ENCODE measurements at places on chromosomes 3 and 15. TPM values are rescaled to one million over a fixed set of nuclear protein-coding genes. Genes with fewer than 3 reads are reported as not detected.
A peak's percentile ranks its signal among the peaks of the same experiment; 100 is the strongest.

Gene CACNA2D2
- not detected for total RNA-seq

Gene PRICKLE2
- 36.3 TPM for total RNA-seq

Gene SPINK8
- not detected for total RNA-seq

Gene ST6GAL1
- total RNA-seq = 1.3 TPM

Gene KCNAB1
- total RNA-seq = not detected

Gene HEXA
- total RNA-seq = 61.5 TPM

Gene CCK
- not detected for total RNA-seq

Gene SLITRK3
- total RNA-seq = not detected

Gene PIK3CB
- 8.4 TPM for total RNA-seq

Gene CNTN4
- total RNA-seq = 6.9 TPM

GRCh38 chr3:46663591-46664135 is 29.8 kb downstream of the ALS2CL start:
- peak; percentile 10 for DNase-seq

- no peak for DNase-seq
These were observed 430.5 kb downstream of the FGF12 start for GRCh38 chr3:192296845-192297244.

DNA sequence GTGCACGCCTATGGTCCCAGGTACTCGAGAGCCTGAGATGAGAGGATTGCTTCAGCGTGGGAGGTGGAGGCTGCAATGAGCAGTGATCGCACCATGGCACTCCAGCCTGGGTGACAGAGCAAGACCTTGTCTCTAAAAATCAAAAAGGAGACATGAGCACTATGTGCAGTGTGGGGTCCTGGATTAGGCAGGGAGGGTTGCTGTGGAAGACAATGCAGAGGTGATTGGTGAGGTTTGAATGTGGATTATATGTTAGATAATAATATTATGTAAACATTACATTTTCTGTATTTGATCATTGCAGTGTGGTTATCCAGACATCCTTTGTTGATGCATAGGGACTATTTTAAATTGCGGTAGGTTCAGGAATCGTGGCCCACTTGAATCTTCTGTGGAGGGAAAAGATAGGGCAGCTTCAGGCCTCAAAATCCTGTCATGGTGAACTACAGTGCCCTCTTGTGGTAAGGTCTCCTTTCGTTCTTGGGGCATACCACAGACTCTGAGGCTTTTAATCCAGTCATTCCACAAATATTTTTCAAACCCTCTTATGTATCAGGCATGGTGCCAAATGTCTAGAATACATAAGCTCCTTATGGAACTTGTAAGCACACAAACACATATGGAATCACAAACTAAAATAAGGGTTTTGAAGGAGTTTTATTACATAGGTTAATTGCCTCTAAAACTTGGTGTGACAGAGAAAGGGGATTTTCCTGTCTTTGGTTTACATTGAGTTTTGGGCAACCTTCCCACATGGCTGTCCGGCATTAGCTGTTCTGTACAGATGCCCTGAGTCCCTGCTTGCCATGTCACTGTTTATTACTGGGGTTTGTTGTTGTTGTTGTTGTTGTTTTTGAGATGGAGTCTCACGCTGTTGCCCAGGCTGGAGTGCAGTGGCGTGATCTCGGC is 37.7 kb downstream of the GPD1L start:
- peak; percentile 99 for DNase-seq

- DNase-seq = no peak
These were observed 306.6 kb upstream of the KCNH8 start for GRCh38 chr3:18841422-18842343.

GRCh38 chr3:29642393-29643033 is 361.6 kb downstream of the RBMS3 start:
- peak; percentile 81 for DNase-seq

DNA sequence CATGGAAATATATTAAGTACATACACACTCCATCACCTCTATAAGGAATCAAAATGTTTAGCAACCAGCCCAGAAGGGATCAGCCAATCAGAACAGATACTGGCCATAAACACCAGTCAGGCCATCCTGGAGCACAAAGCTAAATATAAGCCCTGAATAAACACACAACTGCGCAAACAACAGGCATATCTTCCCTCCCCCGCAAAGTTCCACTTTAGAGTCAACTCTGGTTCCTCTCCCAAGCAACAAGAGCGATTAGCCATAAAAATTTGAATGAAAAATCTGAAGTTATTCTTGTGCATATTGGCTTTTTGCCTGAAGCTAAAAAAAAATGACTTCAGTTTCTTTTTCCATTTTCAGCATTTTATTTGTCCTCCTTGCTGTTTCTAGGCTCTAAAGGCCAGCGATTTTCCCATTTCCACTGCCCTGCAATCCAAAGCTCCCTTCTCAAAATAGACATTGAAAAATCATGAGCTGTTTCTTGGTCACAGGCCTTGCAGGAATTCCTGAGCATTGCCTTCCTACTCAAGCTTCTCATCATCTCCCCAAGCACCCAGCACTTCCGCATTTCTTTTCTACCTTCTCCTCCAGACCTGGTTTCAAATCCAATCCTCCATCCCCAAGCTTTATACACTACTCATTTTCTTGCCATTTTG is 247.9 kb downstream of the ZMAT3 start:
- DNase-seq = peak; percentile 64

DNA sequence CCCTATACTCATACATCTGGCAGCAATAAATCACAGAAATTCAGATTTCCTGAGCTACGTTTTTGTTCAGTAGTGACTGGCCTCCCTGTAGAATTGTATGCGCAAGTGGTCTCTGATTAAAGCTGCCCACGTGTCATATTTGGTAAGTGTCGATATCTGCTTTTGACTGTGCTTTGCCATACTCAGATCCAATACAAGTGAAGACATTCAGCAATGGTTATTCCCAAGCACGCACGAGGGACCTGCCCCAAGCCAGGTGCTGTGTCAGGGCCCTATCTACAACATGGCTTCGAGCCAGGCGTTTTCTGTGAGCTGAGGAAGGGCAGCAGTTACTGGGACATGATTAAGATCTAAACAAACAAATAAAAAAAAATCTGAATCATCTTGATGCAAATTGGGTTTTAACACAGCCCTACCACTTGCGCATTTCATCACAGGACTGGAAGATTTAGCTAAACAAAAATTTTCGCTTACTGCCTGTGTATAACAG is 47.2 kb upstream of the ICE2 start:
- peak; percentile 89 for DNase-seq

DNA sequence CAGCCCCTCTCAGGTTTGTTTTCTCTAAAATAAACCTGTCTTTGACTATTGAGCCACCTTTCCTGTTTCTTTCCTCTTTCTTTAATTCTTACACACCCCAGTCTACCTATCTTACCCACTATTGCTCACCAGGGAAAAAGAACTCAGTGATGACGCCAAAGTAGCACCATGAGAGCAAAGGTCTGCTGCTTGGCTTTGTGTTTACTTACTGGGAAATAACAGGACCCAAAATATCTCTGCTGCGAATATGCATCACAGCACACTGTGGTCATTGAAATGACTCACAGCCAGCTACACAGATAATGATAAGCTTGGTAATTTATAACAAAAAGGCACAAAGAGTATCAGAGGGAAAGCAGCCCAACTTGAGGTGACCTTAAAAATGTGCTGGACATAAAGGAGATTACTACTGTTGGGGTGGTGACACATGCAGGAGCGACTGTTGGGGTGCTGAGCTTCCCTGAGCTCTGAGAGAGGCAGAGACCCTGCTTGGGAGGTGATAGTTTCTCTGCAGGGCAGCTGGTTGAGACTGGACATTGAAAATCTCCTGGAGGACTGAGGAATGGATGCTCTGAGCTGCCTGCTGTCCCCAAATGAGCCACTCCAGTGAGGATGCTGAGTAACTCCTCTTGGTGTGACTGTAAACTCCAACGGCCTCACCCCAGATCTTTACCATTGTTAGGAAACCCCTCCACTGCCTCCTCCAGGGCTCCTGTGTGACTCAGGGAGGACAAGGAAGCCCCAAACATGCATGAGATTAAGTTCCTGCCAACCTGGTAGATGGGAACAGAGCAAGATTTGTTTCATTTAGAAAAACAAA is 14.5 kb downstream of the EFCAB12 start:
- DNase-seq = peak; percentile 99

GRCh38 chr3:71601811-71602210 is 18.3 kb upstream of the FOXP1 start:
- no peak for DNase-seq

DNA sequence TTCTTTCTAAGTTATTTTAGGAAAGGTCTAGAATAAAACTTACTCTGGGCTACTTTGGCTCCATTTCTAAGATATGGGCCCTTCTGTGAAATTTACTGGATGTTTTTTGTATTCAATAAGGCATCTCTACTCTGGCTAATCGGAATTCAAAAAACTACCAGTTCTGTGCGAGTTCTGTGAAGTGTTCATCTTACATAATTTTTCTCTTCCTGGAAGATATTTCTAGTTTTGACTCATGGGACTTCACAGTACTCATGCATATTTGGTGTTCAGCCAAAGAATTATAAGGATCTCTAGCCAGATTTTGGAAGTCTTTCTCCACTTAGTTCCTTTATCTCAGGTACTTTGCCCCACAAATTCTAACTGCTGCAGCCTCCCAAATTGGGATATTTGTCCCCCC is 46.4 kb upstream of the MBNL1 start:
- DNase-seq = peak; percentile 42

DNA sequence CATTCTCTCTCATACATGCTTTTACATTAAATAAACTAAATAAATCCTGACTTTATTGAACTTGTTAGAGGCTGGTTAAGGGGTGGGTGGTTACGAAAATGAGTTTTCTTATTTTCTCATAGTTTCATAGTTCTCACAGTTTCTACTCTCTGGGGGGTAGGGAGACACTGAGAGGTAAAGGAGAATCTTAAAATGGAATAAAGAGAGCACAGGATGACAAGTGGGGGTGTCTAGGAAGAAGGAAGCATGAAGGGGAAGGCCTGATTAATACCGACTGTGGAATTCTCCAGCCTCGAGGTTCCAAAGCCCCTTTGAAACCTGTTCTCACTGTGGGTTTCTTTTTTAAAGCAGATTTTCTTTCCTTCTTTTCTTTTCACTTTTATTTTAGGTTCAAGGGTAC is 66.4 kb upstream of the TRA2B start:
- DNase-seq = no peak

GRCh38 chr3:10286596-10287295 is 6.0 kb downstream of the GHRL start:
- DNase-seq = no peak

- peak; percentile 49 for DNase-seq
These were observed at the start of gene SLC35G2 for GRCh38 chr3:136818769-136819391. Gene SLC35G2 (plus strand): TSS chr3:136819126. CDS start chr3:136854461, 35,335 bp downstream.

DNA sequence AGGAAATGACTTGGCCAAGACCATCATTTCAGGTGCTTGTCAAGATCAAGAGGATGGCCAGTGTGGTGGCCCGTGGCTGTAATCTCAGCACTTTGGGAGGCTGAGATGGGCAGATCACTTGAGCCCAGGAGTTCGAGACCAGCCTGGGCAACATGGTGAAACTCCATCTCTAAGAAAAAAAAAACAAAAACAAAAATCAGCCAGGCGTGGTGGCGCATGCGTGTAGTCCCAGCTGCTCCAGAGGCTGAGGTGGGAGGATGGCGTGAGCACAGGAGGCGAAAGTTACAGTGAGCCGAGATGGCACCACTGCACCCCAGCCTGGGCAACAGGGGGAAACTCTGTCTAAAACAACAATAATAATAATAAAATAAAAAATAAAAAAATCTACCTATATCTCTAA is 15.0 kb downstream of the CRABP1 start:
- no peak for DNase-seq

DNA sequence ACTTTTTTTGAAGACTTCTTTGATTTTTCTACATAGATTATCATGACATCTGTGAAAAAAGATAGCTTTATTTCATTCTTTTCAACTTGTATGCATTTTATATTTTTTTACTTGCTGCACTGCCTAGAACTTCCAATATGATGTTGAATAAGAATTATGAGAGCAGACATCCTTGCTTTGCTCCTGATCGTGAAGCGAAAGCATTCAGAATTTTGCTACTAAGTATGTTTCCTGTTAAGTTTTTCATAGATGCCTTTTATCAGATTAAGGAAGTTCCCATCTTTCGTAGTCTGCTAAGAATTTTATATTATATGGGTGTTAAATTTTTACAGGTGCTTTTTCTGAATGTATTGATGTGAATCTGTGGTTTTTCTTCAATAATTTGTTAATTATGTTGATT is 163.4 kb upstream of the GADL1 start:
- no peak for DNase-seq

GRCh38 chr3:42339321-42339720 is 71.1 kb downstream of the LYZL4 start:
- DNase-seq = no peak

GRCh38 chr3:77041811-77042210 is 1.9 kb downstream of the ROBO2 start:
- DNase-seq = no peak

- no peak for DNase-seq
These were observed 159.1 kb upstream of the NANOGP8 start for GRCh38 chr15:35244227-35244626.

GRCh38 chr15:56869573-56869972 is 48.9 kb upstream of the TCF12 start:
- DNase-seq = peak; percentile 9

DNA sequence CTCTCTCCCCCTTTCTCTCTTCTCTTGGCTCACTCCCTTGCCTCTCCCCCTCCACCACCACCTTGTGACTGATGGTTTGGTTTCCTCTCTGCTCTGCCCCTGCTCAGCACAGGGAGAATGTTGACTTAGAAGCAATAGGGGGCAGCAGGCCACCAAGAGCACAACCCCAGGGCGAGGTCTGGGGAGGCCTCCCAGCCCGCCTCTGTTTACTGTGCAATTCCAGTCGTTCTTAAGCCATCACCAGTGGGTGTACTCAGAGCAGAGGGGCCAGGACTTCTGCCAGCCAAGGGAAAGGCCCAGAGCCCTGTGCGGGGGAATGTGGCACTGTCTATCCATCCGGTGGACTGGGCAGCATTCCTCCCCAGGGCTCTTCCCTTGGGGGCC is 5.7 kb upstream of the APEH start:
- no peak for DNase-seq

GRCh38 chr3:140007081-140007480 is 72.1 kb downstream of the CLSTN2 start:
- DNase-seq = no peak

- peak; percentile 63 for DNase-seq
These were observed 17.6 kb downstream of the C15orf62 start for GRCh38 chr15:40787344-40787841.

- no peak for DNase-seq
These were observed 6.6 kb upstream of the RHCG start for GRCh38 chr15:89502867-89503595.

GRCh38 chr3:194130807-194131589 is 5.0 kb upstream of the HES1 start:
- DNase-seq = no peak
